ENCODE measurements at places on chromosomes 5 and 9.

DNA sequence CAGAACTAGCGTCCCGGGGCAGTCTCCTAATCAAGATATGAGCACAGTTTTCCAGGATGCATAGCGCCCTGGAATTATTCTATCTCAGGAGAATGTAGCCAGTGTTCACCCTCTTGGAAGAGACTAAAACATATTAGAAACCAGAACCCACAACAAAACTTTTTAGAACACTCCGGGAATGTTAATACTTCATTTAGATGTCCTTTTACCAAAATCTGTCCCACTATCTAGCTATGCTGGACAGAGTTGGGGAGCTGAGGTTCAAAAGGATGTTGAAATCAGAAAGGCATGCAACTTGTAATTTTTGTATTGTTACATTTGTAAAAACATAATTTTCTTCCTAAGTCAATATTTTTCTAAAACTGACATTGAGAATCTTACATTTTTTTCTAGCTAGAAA is 386.5 kb upstream of the RFX3 start:
- DNase-seq, result no peak

- no peak for DNase-seq
Observed at GRCh38 chr9:125758986-125759763, 12.0 kb downstream of the PBX3 start.

DNA sequence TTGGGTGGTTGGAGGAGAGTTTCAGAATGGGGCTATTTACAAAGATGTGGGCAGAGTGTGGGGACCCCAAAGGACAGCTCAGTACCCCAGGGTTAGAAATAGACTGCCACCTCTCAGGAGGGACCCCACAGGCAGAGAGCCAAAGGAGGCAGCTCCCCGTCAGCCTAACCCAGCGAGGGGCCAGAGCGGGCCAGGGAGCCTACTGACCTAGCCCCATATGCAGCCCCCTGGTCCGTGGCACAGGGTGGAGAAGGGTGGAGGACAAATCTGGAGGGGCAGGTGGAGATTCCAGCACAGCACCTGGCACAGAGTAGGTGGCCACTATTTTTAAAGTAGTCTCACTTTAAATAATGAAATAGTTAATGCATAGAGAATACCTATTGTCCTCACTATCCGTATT is 67.2 kb upstream of the ANGPTL2 start:
- no peak for DNase-seq

GRCh38 chr5:168776070-168776469 is 196.9 kb upstream of the PANK3 start:
- no peak for DNase-seq

DNA sequence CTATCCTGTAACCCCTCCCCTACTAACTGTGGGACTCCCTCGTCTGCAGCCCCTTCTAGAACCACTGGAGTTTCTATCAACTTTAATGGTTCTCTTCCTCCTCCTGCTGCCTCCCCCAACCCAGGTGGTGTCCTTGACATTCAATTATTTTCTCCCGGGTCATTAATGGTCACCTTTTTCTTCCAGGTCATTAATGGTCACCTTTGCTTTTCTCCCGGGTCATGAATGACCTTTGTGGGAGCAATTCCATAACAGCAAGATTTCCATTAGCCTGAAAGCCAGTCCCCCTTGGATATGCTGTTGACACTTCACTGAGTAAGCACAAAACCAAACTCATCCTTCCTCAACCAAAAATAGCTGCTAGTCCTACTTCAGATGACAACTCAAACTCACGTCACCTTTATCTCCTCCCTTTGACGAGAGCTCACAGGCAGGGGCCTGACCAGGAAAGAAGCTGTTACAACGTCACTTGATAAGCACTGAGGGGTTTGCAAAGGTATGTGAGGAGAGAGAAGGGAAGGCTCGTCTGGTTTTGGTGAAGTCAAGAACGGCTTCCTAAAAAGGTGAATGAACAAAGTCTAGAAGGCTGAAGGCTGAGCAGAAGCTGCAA is 10.9 kb downstream of the CCDC127 start:
- no peak for DNase-seq

GRCh38 chr9:16039218-16039987 is 486.6 kb downstream of the CCDC171 start:
- DNase-seq, result no peak

DNA sequence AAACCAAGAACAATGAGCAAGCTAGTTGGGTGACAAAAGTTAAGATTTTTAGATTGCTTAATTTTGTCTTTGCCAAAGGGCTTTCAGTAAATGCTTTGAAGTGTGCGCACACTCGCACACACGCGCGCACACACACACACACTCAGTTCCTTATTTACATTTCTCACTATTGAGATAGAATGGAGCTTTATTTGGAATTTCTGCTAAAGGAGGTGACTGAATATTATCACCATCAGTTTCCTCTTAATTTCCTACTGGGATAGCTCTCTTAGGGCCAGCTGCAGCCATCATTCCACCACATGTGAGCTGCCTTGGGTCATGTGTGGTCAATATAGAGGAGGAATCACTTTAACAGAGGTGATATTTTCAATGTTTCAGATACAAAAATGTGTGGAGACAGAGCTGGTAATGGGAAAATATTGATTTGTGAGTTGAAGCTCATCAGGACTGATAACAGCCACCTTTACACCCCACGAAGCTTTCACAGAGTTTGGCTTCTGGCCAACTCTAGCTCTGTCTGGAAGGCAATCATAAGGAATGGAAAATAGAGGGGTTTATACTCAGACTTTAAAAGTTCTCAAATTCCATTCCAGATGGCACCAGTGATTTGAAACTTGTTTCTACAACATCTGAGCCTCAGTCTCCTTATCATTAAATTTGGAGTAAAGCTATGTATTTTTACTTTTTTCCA is 99.9 kb downstream of the MACIR start:
- DNase-seq, result no peak

DNA sequence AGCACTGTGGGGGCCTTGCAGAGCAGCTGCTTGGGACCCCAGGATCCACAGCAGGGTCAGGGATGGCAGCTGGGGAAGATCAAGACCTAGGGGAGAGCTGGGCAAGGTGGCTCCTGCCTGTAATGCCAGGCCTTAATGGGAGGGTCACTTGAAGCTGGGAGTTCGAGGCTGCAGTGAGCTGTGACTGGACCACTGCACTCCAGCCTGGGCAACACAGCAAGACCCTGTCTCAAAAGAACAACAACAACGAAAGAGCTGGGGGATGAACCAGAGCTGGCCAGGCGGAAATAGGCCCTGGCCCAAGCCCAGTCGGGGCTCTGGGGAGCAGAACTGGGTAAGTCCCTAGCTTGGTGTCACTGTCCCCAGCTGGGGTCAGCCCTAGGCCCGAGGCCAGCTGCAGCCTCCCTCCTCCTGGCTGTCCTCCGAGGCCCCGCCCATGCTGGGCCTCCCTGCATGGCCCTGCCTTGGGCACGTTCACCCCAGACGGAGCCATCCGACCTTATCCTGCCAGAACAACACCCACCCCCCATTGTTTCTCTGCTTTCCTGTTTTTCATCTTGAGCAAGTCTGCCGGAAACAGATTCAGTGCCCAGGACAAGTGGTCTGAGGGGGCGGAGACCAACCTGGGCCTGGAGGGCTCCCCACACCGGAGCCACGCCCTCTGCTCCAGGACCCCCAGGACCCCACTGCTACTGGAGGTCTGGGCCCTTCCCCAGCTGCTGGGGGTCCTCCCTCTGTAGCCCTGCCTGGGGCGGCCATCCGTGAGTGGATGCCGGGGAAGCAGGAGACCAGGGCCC is 1.9 kb downstream of the DIPK1B start:
- DNase-seq, result no peak

GRCh38 chr9:24900179-24900578 is 354.5 kb upstream of the IZUMO3 start:
- DNase-seq, result no peak

- DNase-seq, result no peak
Observed at GRCh38 chr9:138037140-138037539, 159.6 kb downstream of the CACNA1B start.

GRCh38 chr9:132984202-132985070 is 5.9 kb downstream of the GFI1B start:
- DNase-seq, result no peak

GRCh38 chr5:66629446-66629845 is 33.3 kb downstream of the MAST4 start:
- DNase-seq, result no peak

- no peak for DNase-seq
Observed at GRCh38 chr9:32404856-32405255, 20.4 kb downstream of the ACO1 start.

DNA sequence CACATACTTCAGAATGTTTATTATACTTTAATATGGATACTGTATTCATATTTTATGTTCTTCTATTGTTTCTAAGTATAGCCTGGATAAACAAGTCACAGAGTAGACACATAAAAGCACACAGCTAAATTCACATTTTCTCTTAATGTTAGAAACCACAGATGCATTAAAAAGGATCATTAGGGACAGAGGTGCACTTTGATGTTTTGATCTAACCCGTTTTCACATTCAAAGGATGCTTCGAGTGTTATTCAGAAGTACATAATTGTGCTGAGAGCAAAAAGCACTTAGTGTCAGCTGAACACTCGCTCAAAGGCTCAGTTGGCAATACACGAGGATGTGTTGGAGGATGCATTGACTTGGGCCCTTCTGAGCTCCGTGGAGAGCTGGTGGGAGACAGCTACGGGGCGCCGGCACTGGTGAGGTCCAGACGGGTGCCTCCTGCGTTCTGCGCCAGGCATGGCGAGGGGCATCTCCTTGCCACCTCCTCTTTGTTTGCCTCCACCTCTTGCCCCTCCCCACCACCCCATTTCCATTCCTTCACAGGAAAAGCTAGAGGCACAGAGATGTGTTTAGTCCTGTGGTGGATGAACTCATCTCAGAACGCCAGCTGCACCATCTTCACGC is 35.5 kb downstream of the MED10 start:
- no peak for DNase-seq

DNA sequence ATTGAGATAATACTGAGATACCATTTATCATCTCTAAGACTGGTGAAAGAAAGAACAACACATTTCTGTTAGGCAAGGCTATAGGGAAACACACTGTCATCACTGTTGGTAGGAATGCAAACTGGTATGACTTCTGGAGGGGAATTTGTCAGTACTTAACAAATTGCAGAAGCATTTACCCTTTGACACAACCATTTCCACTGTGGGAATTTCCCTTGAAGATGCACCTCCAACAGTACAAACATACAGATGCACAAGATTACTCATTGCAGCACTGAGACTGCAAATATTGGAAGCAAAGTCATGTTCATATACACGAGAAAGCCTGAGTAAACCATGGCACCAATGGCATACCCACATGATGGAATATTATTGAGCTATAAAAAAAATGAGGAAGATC is 17.6 kb downstream of the GM2A start:
- no peak for DNase-seq

GRCh38 chr9:130391866-130392265 is 52.9 kb upstream of the ASS1 start:
- DNase-seq, result no peak

- no peak for DNase-seq
Observed at GRCh38 chr9:34380511-34381315, 4.0 kb upstream of the MYORG start.

DNA sequence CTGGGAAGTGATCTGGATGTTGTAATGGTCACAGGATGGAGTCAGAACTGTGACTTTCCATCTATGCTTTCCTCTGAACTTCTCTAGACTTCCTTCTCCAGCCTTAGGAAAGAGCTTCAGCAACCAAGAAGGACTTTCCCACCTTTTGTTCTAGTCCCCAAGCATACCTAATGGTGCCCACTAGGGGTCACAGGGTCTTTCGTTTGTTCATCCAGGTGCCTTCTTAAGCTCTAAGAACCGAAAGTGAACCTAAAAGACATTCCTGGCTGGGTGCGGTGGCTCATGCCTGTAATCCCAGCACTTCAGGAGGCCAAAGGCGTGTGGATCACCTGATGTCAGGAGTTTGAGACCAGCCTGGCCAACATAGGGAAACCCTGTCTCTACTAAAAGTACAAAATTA is 1.8 kb upstream of the WNT8A start:
- no peak for DNase-seq

DNA sequence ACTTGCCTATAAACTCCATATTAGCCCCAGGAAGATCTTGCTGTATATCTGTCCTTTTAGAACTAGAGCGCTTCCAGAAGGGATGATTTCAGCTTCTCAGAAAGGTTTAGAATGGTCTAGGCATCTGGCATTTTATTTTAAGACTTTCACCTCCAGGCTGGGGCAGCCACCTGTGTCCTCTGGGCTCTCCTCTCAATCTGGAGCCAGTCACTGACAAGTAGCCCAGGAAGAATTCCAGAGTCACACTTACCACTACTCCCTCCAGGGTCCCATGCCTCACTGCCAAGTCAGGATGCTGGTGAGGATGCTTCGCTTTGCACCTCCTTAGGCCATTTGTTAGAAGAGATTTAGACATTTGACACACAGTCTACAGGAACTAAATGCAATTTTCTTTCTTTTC is 20.8 kb downstream of the B4GALT1 start:
- DNase-seq, result no peak

DNA sequence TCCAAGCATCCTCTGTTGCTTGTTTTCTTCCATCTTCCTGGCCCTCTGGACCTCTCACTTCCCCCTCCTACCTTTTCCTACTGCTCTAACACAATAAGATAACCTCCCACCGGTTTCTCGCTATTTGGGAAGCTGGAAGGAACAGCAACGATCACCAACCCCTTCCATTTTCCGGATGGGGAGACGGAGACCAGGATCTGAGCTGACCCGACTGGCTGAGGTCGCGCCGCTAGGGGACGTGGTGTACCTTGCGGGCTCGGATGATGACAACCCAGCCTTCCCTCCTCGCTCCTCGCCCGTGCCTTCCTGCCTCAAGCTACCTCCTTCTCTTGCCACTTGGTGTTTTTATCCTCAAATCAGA is 1.9 kb downstream of the LPAR1 start:
- DNase-seq, result no peak

DNA sequence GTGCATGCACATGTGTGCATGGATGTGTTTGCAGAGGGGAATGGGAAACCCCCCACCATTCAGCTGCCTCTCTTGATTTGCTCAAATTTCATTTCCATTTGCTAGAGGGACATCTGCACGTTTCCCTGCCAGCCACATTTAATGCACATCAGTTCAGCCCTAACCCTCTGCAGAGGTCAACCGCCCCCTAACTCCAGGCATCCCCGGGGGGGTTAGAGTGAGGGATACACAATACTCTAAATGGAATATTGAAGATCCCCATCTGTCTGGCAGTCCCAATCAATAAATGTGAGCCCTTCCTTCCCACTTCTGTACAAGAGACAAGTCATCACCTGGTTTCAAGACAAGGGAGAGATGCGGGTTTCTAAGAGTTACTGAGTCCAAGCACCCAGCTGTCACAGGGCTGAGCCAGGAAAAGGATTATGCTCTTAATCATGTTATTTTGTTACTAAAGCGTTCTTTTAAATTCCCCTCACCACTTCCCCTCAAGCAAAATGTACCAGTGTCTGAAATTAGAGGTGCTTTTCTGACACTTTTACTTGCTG is 134.1 kb downstream of the SEMA6A start:
- no peak for DNase-seq

Measured in cortex of kidney (tissue), 1 donor.